Activated naive CD4-positive, alpha-beta T cell (primary cell): ENCODE measurements at places on chromosomes 5 and 9.

- DNase-seq: no peak
These were observed 492.1 kb downstream of the ARHGEF28 start for GRCh38 chr5:74118071-74118470.

DNA sequence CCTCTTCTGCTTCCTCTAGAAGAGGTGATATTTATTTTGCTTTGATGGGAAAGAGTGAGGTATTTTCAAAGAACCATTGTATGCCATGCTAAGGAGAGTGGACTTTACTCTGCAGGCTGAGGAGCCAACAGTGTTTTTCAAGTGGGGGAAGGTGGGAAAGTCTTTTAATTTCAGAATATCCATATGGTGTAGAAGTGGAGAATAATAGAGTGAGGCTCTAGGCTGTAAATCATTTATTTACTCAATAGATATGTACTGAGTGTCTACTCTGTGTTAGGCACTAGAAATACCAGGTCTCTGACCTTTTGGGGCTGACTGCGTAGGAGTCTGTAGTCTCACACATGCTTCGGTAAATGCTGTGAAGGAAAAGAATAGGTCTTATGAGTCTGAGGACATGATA is 30.7 kb upstream of the TENT2 start:
- DNase-seq: no peak

- no peak for DNase-seq
These were observed 9.3 kb upstream of the ZDHHC12 start for GRCh38 chr9:128733256-128733655.

DNA sequence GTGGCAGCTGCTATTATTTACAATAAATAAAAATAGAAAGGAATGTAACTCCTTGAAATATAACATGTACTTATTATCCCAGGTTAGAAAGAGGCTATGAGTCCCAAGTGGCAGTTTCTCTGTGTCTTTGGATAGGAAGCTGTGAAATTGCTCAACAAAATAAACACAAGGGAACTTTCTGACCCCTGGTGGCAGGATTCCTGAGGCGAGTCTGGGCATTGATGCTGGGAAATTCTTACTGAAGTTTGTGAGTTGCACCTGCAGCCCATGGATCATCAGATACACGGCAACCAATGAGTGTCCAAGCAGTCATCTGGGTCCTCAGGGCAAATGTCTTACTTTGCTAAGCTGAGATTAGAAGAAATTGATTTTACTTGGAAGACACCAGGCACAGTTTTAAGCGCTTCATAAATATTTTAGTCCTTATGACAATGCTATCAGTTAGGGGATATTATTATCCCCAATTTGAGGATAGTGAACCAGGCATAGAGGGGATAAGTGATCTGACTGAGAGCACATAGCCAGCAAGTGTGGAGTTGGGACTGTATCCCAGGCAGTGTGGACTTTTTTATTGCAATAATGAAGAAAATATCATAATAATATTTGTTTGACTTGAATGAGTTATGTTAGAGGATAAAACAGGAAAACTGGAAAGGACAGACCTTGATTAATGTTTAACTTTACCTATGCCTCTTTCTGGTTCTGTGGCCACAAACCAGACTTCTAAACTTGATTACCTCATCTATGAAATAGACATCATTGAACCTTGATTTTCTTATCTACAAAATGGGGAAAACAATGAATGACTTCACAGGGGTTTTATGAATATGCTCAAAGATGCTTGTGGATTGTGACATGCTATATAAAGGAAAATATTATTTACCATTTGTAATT is 265.5 kb upstream of the ADAMTSL1 start:
- no peak for DNase-seq

DNA sequence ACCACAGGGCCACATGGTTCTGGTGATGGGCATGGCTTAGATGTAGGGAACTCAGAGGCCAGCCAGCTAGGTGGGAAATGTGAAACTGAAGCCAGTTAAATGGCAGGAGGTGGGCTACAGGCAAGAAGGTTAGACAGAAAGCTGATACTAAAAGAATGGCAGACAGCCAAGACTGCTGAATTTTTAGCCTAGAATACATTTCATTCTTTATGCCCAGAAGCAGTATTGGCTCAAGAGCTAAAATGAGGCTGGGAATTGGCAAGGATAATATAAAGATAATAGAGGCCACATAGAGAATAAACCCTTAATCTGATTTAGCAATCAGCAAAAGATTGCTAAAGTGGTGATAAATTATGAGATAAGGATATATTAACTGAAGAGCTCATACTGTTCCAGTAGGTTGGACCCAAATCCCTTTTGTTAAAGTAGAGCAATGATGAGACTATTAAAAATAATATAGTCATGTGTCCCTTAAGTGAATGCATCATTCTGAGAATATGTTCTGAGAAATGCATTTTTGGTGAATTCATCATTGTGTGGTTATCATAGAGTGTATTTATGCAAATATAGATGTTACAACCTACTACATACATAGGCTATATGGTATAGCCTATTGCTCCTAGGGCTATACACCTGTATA is 234.3 kb downstream of the CHSY3 start:
- no peak for DNase-seq

- DNase-seq: no peak
These were observed 2.2 kb downstream of the AOPEP start for GRCh38 chr9:94728719-94729118.

GRCh38 chr9:94690344-94690743 is 36.2 kb upstream of the AOPEP start:
- DNase-seq: no peak

- no peak for DNase-seq
These were observed 531.3 kb downstream of the NTRK2 start for GRCh38 chr9:85200726-85201404.

- DNase-seq: no peak
These were observed 1.7 kb upstream of the HTR1A start for GRCh38 chr5:63963926-63964325.

DNA sequence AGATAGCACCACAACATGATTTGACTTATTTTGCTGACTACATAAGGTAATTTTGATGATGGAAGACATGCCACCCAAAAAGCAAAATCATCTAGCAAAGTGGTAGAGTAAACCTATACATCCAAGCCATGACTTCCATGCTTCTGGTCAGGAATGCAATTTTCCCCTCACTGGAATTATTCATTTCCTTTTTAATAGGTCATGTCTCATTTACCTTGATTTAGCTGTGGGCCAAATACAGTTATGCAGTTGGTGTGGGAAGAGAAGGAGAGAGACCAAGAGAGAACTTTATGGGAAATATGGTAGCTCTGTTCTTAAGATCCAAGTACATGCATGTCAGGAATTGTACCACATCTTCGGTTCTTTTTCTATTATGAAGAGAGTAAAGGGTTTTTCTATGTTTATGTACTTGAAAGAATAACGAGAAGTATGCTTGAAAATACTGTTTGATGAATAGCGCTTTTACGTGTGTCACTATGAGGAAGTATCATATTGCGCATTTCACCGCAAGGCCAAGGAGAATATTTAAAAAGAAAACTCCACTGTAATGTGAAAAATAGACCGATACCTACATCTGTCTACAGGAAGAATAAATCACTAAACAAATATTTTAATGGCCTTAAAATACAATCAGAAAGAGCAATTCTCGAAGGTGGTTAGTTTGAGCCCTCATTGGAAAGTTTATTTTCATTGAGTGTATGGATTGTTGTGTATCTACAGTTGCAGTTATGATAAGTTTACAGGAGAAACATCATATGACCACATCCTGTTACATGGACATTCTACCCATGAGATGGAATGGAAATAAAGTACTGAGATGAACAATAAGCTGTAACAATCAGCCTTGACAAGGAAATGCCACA is 134.0 kb downstream of the FOXD1 start:
- no peak for DNase-seq

DNA sequence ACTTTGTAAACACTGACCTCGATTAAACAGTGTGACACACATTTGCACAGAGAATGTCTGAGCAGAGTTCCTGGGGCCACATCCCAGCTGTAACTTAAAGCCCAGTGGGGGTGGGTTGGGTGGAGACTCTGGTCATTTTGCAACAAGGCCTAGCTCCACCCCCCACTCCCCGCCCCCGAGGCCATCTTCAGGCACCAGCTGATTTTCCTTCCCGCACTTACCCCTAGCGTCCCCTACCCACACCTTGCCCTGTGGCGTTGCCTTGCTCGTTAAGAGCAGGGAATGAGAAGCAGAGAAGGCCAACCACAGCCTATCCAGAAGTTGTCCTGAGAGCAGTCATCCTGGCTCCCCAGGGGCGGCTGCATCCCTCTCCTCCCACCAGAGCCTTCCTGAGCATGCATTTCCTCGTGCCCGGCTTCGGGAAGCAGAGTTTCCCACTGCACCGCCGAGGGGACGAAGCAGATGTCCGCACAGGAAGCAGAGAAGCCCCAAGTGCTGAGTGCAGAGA is 101.7 kb upstream of the SARDH start:
- no peak for DNase-seq

GRCh38 chr9:77807846-77808750 is 160.0 kb upstream of the GNA14 start:
- no peak for DNase-seq

DNA sequence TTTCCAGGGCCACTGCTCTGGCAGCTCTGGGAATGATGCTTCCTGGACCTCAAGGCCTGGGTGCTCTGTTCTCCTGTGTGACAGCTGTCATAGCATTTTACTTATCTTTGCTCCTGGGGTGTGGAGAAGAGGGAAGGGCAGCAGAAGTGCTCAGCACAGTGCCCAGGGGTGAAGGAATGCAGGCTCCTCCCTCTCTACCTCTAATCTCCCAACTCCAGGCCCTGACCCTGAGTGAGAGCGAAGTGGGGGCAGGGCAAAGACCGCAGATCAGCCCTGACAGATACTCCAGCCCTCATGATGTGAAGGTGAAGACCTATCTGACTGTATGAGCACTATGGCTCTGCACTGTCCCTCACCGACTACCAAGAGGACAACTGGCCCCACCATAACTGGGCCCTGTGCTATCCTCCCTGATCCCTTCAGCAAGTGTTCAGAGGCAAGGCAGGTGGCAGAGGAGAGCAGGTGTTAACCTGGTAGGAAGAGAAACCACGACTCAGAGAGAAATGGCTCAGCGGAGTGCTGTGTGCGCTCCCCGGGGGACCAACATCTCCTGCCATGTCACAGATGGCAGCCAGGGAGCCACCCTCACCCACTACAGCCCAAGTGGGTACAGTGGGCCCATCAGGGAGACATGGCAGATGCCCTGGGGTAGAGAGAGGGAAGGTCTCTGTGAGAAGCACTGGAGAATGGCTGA is 16.8 kb downstream of the ACSL6 start:
- DNase-seq: no peak

GRCh38 chr5:170313344-170313743 is 15.8 kb upstream of the LCP2 start:
- no peak for DNase-seq

DNA sequence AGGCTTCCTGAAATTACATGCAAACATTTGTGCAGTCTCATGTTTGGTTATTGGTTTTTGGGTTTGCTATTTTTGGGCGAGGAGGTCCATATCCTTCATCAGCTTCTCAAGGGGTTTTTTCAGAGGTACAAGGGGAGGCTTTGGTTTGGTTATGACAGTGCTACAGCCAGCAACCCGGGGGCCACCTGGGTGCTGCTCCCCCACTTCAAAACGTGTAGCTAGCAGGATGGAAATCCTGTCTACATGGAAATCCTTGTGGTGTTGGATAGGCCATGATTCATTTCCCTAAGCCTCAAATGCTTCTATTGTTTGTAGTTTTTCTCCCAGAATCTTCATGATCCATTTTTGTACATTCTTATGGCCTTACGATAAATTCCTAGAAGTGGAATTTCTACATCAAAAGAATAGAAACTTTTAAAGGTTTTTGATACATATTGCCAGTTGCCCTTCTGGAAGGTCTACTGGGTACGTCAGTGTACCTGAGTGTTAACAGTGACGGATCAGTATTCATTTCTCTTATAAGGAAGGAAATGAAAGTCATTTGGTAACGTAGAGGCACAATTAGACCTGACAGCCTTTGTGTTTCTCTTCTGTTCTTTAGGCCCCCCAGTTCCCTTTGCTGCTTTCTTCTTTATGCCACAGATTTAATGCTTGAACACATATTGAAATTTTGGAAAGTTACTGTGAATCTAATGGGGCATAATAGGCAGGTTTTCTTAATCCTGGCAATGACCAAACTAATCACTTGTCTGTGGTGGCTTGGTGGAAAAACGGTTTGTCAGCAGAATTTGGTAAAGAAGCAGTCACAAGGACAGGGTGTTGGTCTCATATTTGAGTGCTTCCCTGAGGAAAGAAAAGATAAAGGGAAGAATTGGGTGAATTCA is 69.7 kb upstream of the ABL1 start:
- DNase-seq: no peak

DNA sequence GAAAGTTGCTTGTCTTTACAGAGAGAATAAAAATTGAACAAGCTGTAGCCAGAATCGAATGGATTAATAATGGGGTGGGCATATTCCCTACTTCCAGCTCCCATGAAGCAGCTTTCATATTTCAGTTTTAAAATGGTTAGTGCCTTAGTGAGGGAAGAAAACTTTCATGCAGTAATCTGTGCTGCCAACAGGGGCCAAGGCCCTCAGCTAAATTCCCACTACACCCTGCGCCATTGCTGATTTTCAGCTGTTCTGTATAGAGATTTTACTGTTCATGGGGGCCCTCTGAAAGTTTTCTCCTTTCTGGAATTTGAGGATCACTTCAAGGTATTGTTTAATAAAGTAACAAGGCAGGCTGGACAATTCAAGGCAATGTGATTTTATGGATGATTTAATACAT is 58.2 kb downstream of the CAST start:
- DNase-seq: no peak

- DNase-seq: no peak
These were observed 97.1 kb downstream of the ADAMTS12 start for GRCh38 chr5:33794550-33795181.

DNA sequence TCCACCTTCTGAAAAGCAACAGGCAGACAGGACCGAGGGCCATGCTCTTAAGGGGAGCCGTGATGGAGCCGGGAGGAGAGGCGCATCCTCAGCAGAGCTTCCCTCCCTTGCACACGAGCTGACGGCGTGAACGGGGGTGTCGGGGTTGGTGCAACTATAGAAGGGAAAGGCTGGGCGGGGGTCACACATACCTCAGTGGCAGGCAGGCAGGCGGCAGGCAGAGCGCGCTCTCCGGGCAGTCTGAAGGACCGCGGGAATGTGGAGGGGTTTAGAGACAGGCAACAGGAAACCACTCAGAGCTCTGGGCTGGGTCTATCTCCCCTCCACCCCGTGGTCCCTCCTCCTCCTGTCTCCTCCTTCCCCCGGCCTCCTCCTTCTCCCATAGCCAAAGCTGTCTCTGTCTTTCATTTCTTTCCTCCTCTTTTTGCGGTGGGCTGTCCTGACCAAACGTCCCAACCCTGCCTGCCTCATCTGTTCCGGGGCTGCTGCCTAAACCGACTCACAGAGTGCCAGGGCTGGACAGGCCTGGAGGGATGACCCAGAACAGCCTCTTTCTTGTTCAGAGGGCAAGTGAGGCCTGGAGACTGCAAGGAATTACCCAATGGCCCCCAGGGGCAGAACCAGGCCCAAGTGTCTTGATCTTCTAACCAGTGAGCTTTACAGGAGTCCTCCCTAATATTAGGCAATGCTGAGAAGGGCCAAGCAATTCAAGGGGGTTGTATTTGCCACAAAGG is at the start of gene SPARC:
Gene SPARC (minus strand): TSS at position 242 of the 734 bp plus-strand sequence. CDS start 10,727 bp downstream, outside the sequence.
- DNase-seq: no peak

GRCh38 chr5:2703615-2704014 is 47.9 kb downstream of the IRX2 start:
- DNase-seq: no peak
